ENCODE measurements at places on chromosomes 2 and 18.
A peak's percentile ranks its signal among the peaks of the same experiment; 100 is the strongest.

GRCh38 chr2:191366199-191366598, 121.0 kb downstream of the MYO1B start:
- no peak for DNase-seq

DNA sequence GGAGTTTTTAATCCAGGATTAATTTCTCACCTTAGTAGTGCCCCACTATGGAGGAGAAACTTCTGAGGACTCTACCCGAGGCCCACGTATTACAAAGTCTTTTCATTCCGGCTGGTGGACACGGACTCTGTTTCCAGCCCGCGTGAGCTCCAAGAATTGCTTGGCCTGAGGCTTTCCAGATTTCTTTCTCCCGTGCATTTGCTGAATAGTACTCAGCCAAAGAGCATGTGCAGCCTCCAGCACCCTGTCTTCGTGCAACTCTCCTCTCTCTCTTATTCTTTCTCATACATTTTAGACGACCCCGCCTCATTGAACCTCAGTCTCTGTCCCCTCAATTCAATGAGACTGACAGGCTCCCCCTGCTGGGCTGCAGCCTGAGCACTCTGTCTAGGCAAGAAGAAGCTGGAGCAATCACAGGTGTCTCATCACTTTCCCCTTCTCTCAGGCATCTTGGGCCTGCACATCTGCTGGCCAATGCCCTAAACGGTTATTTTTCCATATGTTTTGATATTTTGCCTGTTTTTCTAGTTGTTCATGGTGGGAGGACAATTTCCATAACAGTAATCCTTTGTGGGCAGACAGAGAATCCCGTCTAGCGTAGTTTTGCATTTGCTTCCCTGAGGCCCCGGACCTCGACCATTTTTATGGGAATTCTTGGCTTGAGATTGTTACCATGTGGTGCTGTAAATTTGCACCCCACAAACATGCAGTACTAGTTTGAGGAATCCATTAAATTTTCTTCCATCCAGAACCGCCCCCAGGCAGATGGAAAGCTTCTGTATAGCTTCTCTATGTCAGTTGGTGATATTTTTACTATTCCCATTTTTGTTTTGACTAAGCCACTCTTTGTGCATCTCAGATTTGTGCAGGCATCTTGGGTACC, 50.1 kb upstream of the LPIN2 start:
- peak; percentile 57 for DNase-seq

DNA sequence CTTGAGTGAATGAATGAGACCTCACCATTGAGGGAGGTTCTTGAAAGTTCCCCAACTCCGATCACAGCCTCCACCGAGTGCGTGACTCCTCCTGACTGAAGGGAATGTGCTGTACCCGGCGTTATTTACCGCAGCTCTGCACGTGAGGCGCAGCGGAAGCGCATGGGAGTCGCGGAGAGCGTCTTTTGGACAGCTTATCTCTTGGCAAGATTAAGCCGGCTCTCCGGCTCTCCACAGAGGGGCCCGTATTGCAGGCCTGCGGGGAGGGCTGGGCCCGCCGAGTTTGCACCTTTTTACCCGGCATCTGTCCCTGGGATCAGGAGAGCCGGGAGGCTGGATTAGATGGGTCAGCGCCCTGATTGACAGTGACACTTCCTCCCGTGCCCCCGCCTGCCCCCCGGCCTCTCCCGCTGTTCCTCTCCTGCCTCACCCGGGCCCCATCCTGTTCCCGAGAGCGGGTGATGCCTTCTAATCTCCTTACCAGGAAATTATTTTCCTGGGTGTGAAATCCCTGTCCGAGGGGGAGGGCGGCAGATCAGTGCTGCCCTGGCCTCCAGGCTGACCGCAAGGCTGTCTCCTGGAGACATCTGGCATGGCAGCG, 176.3 kb downstream of the INHBB start:
- DNase-seq: no peak

DNA sequence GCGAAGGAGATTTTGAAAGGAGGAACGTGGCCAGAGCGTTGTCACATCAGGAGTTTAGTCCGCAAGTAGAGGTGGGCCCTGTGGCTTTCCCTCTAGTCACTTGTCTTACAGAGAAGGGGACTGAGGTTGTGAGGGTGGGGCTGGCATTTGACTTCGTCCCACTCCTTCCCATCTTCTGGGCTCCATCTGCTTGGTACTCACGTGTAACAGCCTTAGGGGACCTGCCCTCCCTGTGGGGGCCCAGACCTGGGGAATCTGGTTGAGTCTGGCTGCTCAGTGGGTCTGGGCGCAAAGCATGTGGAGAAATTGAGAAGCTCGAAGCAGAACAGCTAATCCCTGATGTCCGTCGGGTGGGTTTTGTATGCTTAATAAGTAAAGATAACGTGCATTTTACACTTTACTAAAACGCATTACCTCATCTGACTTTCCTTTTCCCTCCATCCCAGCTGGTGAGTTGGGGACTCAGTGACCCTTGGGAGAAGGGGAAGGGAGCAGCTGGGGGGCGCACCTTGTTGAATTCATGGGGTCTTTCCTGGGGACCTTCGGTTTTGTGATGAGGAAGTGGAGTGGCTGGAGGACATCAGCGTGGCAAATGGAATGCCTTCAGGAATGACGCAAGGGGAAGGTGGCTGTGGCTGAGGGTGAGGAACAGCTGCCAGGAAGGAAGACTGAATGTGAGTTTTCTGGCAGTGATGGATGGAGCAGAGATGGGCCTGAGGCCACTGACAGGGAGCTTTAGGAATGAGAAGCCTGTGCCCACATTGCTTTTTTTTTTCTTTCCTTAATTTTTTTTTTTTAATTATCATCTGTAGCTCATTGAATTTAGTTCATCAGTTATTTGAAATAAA, 44.8 kb downstream of the ASAP2 start:
- no peak for DNase-seq

DNA sequence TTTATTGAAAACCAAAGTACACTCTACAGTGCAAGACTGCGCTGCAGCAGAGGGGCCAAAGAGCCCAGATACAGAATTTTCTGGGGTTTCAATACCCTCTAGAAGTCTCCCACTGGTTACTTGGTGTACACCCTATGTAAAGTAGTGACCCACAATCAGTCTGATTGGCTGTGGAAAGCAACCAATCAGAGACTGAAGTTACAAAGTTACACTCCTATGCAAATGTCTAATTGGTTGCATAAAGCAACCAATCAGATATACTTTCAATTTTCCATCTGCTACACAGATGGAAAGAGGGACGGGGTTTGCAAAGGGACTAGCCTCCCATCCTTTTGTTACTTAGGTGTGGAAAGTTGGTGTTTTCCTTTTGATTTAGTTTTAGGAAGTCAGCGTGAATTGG, 198.9 kb upstream of the SH3BP4 start:
- no peak for DNase-seq

DNA sequence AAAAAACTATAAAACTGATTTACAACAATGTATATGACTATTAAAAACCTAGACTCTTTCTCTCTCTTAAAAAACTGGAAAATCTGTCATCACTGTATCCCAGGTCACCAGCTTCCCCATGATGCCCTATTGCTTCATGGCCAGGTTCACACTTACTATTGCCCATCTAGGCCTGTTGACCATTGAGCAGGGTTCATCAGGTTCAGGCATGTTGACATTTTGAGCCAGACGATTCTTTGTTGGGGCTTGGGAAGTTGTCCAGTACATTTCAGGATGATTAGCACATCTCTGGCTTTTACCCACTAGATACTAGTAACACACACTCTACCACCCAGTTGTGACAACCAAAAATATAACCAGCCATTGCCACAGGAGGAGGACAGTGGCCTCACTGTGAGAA, 26.9 kb upstream of the RAB27B start:
- DNase-seq: no peak

DNA sequence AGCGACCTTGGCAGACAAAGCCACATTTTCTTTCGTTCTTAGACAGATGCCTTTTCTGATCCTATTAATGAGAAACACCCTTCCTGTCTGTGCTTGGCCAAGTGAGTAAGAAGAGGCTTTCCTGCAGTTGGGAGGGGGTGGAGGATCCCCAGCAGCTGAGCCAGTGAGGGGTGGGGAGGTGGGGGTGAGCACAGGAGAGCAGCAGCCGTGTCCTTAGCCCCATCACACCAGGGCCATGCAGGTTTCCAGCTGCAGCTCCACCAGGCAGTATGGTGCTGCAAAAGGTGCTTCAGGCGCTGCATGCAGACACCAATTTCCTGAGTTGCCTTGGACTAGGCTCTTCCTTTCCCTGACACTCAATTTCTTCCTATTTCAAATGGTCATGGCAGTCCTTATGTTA, 123.3 kb upstream of the SIX2 start:
- DNase-seq: no peak

- DNase-seq: no peak
Measured at GRCh38 chr2:230203110-230203676, 16.6 kb downstream of the SP110 start.
